AG20443 (cell line): ENCODE measurements at places on chromosomes 6 and 20.

- no peak for DNase-seq
Measured at GRCh38 chr6:155638200-155638599, 182.6 kb upstream of the NOX3 start.

DNA sequence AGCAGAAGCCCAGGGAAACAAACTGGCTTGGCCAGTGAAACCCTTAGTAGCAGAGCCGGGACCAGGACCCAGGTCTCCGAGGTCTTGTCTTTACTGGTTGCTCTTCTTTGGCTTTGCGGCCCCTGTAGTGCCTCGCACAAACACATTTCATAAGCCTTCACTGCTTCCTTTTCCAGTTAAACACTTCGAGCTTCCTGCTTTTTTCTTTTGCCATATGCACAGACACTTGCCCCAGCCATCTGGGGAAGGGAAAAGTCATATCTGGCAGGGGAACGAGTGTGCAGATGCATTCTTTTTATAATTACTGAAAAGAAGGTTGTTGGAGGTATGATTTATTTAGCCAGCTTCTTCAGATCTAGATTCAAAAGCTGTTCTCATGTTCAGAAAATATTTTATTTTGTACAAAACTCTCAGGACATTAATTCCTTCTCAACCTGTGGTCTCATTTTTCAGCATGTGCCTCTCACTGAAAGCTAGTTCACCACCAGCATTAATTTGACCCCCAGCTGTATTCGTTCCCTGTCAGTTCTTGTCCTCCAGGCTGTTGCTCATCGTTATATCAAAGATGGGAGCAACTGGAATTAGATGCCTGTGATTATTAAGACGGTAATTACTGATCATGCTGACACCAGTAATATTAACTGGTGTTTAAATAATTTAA lies 19.2 kb downstream of the KLHL32 start:
- no peak for DNase-seq

DNA sequence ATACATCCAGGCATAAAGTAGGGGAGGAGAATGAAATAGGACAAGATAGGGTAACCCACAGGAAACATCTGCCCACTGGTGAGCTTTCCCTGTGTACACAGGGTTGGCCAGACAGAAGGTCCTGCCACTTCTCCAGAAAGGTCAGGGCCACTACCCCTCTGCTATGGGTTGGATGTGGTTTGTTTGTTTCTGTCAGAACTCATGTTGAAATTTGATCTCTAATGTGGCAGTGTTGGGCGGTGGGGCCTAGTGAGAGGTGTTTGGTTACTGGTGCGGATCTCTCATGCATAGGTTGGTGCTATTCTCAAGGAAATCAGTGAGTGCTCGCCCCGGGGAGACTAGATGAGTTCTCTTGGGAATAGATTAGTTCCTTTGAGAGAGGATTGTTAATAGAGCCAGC lies 15.6 kb upstream of the MAS1 start:
- no peak for DNase-seq

GRCh38 chr6:6518631-6519427 lies 69.7 kb upstream of the LY86 start:
- DNase-seq: no peak

DNA sequence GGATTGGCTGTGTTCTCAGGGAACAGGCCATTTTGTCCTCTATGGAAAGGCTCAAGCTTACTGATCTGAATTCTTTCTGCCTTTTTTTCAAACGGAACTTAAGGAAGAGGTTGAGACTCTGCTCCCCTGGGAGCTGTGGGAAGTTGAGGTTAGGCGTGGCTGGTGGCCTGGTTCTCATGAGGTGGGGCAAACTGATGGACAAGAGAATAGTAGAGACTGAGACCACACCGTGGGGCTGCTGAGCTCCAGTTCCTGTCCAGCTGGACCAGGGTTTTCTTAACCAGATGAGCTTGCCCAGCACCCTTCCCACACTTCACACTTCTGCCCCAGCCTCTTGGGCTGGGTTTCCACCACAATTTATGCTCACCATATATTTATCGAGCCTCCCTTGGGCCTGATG lies 6.1 kb downstream of the AP5S1 start:
- no peak for DNase-seq

DNA sequence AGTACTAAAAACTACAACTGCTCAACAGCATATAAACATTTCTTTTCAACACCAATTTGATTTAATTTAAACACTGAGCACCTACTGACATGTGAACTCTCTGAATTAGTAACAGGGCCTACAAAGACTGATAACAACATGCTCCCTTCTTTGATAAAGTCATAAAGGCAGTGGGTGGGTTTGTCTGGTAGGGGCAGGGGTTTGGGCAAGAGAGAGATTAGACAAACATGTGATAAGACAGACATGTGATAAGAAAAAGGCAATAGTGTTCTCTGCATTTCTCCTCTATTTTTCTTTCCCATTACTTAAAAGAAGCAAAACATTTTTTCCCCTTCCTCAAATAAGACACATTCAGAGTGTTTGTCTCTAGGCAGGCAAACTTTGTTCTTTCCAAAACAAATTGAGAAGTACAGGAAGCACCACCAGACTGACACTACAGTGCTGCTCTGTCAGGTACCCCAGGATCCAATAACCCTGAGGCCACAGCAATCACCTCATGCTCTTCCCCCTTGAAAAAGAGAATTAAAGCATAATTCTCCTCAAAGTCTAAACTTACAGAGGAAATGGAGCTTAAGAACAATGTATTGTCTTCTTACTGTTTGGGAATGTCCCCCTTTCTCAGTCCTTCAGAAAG lies 11.9 kb downstream of the C6orf52 start:
- no peak for DNase-seq

- peak; percentile 81 for DNase-seq
Measured at GRCh38 chr20:33812152-33812849, 1.2 kb downstream of the CHMP4B start.

GRCh38 chr20:62132421-62132820 lies 10.1 kb downstream of the LSM14B start:
- no peak for DNase-seq

GRCh38 chr6:82878812-82879211 lies 186.8 kb downstream of the UBE3D start:
- peak; percentile 11 for DNase-seq

DNA sequence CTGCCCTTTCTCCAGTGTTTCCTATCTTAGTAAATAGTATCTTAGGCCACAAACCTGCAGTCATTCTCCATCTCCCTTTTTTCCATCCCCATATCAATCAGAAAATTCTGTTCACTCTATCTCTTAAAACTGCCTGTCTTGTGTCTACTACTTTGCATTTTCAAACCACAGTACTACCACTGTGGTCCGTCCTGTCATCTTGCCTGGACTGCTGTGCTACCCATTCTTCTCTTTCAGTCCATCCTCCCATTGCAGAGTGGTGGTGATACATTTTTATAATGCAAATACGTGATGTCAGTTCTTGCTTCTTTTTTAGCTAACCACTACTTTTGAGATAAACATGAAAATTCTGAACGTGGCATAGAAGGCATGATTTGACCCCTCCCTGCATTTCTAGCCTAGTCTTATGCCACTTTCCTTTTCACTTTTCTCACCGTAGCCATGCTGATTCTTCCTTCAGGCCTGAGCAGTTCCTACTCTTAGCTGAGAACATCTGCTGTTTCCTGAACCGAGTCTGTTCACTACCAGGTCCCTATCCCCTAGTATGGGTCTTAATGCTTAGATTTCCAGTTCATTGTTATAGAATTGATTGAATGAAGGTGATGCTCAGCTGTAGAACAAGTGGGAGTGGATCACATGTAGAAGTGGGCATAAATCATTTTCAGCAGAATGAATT lies 13.8 kb downstream of the TBPL1 start:
- no peak for DNase-seq

GRCh38 chr6:43835872-43836419 lies 65.9 kb downstream of the VEGFA start:
- no peak for DNase-seq
